ENCODE measurements at places on chromosomes 13 and 19.
A peak's percentile ranks its signal among the peaks of the same experiment; 100 is the strongest.

- DNase-seq = no peak
Observed at GRCh38 chr19:4456476-4456842, 1.1 kb downstream of the UBXN6 start.

GRCh38 chr19:50666346-50667176, 17.3 kb downstream of the C19orf81 start:
- DNase-seq = no peak

- no peak for DNase-seq
Observed at GRCh38 chr19:15913384-15913783, 15.5 kb upstream of the CYP4F2 start.

DNA sequence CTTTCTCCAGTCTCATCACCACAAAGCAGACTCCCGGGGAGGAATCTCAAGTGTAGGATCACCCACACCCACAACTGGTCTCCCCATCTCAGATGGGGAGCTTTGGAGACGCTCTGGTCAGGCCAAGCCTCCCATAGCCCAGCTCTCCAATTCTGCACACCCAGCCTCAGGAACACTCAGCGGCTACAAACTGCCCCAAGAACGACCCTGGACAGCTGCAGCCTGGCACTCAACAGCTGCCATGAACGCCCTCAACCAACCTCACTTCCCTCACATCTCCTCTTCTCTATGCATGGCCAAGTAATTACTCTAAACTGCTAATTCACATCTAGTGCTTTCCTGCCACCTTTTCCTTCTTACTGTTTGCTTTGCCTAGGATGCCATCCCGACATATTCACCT, 42.6 kb downstream of the DZIP1 start:
- no peak for DNase-seq

DNA sequence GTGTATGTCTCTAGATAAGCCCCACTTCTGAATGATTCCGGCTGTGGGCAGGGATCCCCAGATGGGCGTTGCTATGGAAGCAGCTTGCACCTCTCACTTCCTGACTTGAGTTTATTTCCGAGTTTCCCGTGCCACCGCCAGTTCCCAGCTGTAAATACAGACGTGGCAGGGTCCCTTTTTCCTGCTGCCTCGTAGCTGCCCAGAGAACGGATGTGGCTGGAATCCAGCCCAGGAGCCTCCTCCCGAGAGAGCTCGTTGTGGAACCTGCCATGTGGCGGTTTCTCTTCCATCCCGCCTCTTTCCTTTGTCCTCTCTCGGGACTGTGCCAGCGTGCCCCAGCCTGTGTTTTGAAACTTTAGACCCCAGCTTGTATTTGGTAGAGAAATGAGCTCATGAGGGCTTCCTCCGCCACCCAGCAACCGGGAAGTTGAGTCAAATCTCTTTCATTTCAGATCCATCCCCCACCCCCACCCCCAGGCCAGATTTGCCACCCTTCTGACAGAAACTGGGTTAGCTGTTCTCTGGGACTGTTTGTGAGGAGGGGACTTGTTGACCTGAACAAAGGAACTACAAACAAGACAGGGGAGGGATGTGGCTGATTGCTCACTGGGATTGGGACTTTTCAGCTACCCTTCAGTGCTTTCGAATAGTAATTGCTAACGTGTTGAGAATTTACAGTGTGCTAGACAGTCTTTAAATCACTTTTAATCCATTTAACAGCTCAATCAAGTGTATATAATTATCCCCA, 96.6 kb downstream of the SIPA1L3 start:
- peak; percentile 59 for DNase-seq

DNA sequence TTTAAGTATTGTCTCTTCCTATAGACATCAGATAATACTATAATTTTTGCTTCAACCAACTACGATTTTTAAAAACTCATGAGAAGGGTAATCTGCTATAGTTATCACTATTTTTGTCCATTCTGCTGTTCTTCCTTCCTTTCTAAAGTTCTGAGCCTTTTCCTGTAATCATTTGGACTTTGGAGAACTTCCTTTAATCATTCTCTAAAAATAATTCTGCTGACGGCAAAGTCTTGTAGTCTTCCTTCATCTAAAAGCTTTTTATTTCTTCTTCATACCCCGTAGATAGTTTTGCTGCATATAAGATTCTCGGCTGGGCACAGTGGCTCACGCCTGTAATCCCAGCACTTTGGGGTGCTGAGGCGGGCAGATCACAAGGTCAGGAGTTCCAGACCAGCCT, 5.1 kb upstream of the FCGBP start:
- no peak for DNase-seq

GRCh38 chr13:57631596-57632275, at the start of gene PCDH17:
TSS of gene PCDH17 (plus strand) at chr13:57631744. CDS start at chr13:57632547, 803 bp downstream.
- no peak for DNase-seq

DNA sequence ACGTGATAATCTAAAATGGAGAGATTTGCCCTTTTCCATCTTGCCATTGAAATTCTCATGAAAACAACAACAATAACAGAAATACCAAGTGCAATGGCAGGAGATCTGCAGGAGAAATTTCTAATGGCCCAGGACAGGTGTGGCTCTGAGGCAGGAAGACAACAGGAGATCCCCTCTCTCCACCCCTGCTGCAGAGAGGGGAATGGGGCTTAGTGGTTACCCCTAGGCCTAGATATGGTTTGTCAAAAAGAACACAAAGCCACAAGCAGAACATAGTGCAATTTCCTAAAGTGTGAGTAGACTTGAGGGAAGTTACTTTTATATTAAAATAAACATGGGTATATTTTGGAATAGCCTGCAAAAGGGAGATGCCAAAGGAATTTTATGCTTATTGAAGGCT, 369.5 kb downstream of the KCNRG start:
- no peak for DNase-seq

Data from activated T-cell treated with anti-CD3 and anti-CD28 coated beads, Interleukin-2, amount 50 U/mL, for 72 hours (primary cell).